Stimulated activated CD4-positive, alpha-beta T cell treated with anti-CD3 and anti-CD28 coated beads, Interleukin-12 subunit alpha, Interleukin-12 subunit beta, amount 100 ng/mL, for 24 hours (primary cell): ENCODE measurements at places on chromosomes 3 and 15.

GRCh38 chr3:15539066-15539465 is 17.6 kb upstream of the COLQ start:
- no peak for DNase-seq

- no peak for DNase-seq
Measured at GRCh38 chr3:71430941-71431552, 152.5 kb downstream of the FOXP1 start.

DNA sequence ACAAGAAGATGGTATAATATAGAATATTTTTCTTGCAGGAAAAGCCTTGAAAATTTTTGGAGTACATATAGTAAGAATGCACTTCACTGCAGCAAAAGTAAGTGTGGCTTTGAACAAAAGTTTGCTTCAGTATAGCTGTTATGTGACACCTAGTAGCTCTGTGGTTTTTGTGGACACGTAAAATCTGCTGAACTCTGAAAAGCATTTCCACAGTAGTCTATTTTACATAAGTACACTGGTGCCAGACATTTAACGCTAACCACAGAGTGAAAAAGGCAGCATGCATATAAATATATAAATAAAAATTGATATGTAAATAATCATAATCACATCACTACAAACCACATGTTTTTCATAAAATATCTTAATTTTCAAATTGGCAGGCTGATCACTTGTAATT is 39.8 kb downstream of the CGGBP1 start:
- DNase-seq = no peak

GRCh38 chr3:190562866-190563510 is 49.1 kb downstream of the IL1RAP start:
- DNase-seq = no peak
